ENCODE measurements at places on chromosomes 7 and 10.

DNA sequence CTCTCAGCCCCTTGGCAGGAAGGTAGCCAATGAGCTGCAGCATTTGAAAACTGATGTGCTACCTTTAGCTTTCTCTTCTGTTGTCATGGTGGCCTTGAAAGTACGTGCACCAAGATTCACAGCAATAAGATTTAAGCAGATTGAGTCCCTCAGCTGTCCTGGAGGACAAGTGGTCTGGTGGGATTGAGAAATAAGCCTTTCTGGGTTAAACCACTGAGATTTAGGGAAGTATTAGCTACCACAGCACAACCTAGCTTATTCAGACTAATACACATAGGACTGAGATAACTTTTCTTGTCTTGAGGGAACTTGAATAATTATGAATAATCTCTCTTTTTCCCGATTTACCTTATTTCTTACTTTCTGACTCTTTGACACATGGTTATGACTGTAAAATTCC lies 324.0 kb downstream of the PTEN start:
- no peak for DNase-seq

- DNase-seq, result no peak
Observed at GRCh38 chr10:3835770-3836169, 50.8 kb upstream of the KLF6 start.

- no peak for DNase-seq
Observed at GRCh38 chr10:127907411-127908105, 655 bp downstream of the PTPRE start.

- no peak for DNase-seq
Observed at GRCh38 chr10:133422807-133423771, 1.3 kb downstream of the SPRN start.

DNA sequence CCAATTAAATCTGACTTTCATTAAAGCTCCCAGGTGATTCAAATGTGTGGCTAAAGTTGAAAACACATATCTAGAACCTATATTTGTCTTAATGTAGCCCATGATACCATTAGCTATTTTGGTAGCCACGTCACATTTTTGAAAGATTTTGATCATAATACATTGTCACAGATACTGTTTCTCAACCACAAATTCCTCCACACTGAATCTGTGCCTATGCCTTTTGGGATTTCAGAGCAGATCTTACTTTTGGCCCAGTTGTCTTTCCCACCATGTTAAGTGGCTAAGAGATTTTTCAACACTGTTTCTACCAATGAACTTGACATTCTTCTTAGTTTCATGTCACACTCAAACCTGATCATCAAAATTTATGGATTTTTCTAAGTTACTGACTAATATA lies 47.4 kb downstream of the CH25H start:
- no peak for DNase-seq

DNA sequence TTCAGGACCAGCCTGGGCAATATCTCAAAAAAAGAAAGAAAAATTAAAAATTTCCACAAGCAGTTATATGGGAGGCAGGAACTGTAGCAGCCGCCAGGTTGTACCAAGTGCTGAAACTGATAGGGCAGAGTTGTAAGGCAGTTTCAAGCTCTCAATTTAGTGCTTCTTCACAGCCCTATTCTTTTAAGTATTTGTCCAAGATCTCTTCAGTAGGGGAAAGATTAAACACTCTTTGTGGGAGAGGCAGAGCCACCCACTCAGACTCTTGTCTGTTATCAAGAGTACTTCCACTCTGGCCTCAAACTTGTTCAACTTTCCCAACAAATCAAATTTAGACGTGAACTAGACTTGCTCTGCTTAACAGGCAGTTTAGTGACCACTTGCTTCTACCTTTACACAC lies 228.7 kb downstream of the REEP3 start:
- DNase-seq, result no peak

GRCh38 chr10:27100813-27101347 lies 586 bp upstream of the ANKRD26 start:
- no peak for DNase-seq

DNA sequence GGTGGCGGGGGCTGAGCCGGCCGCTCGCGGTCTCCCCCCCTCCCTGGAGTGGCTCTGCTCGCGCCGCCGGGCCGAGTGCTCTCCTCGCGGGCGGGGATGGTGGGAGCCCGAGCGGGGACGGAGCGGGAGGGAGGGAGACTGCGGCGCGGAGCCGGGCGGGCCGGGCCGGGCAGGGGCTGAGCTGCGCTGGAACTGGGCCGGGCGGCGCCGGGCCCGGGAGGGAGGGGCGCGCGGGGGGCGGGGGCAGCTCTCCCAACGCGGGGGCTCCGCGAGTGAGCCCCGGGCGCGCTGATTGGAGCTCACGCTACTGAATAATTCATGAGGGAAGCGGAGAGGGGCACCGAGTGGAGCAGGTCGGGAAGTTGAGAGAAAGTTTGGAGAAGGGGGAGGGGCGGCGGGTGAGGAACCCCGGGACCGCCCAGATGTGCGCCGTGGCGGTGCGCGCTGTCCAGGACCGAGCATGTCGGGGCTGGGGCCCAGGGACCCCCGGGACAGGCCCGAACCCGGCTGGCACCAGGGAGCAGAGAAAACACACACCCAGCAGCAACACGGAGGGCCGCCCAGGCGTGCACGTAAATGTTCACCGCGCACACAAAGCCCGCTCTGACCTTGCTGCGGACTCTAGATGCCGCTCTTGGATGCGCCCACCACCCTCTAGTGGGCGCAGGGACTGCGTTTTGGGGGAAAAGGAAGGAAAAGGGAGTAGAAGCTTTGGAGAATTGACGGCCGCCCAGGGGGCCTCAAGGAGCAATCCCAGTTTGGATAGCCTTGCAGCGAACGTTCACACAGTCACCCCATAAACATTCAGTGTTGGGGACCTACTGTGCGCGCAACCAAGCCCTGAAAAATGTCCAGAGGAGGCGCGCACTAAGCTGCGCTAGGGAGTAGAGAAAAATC lies at the start of gene EPHB4:
Gene EPHB4, minus strand, starts transcription at position 194 of the 897 bp plus-strand sequence. CDS start 493 bp downstream, outside the sequence.
- DNase-seq, result no peak
